ENCODE measurements at places on chromosomes 12 and 14. TPM values are rescaled to one million over a fixed set of nuclear protein-coding genes. Genes with fewer than 3 reads are reported as not detected.

DNA sequence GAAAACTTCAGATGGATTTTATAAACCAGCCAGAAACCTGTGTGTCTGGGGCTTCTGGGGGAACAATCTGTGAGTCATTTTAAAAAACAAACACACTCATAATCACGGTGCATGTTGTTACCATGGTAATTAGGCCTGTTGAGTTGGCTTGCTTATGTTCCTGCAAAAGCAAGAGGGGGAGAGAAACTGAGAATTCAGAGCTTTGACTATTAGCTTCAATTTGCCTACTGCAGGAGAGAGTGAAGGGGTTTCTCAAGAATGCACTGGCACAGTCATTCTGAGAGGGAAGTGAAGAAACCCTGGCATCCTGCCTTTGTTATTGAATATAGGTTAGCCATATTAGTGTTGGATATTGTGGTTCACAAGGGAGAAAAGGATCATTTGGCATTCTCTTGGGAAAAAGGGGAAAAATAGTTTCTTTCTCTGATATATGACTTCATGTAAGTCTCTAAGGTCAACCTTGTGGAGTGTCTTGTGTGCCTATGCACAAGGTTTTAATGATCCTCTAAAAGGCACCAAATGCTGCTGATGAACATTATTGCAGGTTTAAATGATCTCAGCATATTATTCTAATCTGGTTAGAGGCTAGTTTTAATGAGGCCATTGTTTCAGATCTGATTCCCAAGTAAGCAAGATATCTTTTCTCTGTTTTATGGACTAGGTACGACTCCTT lies 12.9 kb downstream of the GNG2 start:
- DNase-seq: no peak

GRCh38 chr12:49417558-49417957 lies 50.3 kb downstream of the SPATS2 start:
- no peak for DNase-seq

GRCh38 chr14:99621948-99622347 lies 17.9 kb upstream of the CCDC85C start:
- DNase-seq: no peak

DNA sequence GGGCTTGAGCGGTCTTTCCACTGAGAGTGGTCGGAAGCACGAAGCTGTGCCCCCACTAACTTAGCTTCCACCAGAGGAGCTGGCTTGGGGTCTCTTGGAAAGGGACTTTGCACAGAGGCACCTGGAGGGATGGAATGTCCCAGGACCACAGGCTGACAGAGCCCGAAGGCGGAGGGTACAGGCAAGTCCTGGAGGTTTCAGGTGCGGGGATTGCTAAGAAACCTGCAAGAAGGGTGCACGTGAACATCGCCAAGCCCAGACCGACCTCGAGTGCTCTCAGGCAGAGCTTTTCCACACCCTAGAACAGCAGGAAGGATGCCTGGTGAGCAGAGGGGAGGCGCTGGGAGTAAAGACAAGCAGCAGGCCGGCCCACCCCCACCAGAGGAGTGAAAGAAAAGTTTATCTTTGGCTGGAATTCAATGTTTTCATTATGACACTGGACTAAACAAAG lies 61.6 kb downstream of the SERPINA3 start:
- DNase-seq: no peak

- no peak for DNase-seq
These were observed 120.8 kb downstream of the PPHLN1 start for GRCh38 chr12:42446761-42447160.

- DNase-seq: no peak
These were observed 47.3 kb downstream of the WDR20 start for GRCh38 chr14:102187044-102187443.

DNA sequence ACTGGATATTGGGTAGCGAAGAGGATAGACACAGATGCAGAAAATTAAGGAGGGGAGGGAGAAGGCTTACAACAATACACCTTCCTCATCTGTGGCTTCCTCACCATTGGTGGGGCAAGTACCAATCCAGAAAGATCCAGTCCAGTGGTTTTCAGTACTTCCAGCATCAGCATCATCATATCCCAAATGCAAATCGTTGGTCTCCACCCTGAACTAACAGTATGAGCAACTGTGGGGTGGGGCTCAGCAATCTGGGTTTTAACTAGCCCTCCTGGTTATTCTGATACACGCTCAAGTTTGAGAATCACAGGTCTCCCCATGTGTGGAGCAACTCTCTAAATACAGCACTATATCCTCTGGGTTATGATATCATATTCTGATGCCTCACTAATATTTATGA lies 193.7 kb downstream of the PAX9 start:
- no peak for DNase-seq

DNA sequence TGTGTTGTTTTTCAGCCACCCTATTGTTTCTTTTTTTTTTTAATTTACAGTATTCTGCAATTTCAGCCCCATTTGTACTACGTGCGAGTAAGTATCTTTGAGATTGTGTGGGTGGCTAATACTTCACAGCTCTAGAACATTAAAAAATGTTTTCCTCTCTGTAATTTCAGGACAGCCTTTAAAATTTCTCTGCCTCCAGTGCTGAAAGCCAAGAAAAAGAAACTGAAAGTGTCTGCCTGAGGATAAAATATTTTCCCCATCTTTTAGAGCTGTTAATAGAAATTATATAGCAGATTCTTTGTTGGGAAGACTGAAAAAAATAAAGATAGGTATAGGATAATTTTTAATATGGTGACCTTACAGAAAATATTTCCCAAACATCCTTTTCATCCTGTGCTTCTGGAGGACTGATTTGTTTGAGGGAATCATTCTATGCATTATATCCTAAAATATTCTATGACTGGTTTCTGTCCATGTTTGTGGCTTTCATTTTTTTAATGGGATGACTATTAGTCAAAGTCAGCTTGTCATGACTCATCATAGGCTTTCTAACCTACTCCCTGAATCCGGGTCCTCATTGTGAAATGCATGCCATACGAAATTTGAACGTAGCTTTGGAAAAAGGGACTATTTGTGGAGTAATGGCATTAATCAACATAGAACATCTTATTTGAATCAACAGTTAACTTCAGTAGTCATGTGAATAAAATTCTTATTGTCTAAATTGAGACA lies 10.8 kb upstream of the TCTN2 start:
- DNase-seq: no peak

The SPPL3 gene
- 84.0 TPM for polyA plus RNA-seq

The KRT2 gene
- polyA plus RNA-seq: not detected

The BCL11B gene
- 2.4 TPM for polyA plus RNA-seq
